ENCODE measurements at places on chromosomes 7 and 10.

DNA sequence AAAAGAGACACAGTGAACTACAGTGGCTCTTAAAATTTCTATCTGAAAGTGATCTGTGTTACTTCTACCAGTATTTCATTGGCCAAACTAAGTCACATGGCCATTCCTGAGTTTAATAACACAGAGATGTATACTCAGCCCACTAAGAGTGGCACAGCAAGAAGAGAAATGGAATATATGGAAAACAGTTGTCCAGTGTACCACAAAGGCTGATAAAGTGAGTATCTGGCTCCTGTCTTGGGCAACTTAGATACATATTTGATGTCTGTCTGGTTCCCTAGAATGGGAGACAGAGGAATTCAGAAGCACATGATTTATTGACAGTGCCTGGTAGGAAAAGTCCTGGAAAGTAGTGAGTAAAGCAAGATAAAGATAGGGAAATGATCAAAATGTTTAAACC lies 10.1 kb upstream of the PON1 start:
- no peak for DNase-seq

DNA sequence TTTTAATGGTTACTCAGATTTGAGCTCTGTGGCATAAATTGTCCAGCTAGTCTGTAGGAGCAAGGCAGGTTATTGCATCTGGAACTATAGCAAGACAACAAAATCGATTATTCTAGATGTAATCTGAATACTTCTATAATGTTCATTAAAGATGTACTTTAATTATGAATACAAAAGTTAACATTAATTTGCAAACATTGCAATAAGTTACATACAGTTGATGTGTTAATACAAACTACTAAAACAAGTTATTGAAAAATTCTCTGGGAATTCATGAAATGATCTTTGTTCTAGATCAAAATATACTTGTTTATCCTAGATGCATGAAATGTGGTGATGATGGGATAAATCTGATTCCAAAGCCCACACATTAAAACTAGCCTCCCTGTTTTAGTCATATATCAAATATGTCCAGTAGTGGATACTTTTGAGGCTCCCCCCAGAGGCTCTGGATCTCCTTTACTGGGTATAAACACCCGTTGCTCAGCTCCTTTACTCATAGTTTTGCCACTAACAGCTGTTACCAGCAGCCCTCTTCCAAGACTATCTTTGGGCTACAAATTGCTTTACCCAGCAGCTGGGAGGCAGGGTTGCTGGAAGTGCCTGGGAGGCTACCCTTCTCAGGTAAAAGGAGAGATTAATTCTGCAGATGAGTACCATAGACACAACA lies 78.1 kb downstream of the ARL4A start:
- DNase-seq: no peak

- no peak for DNase-seq
These were observed 417 bp upstream of the HIF1AN start for GRCh38 chr10:100535338-100535714.

DNA sequence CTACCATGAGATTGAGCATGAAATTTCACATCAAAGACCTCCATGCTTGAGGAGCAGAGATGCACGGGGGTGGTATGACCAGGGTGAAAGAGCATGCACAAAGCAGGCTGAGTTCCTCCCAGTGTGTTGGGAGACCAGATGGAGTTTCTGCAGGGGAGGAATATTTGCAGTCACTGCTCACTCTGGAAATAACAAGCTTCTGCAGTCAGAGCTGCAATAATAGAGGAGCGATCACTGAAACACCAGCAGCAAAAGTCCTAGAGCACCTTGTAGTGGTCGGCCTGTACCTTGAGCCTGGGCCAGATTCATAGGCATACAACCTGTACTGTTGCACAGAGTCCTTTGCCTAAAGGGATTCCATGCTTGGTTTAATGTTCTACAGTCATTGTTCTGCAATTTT lies 184.5 kb upstream of the SP8 start:
- DNase-seq: no peak

- no peak for DNase-seq
These were observed 40.3 kb downstream of the PDGFA start for GRCh38 chr7:479115-479947.

DNA sequence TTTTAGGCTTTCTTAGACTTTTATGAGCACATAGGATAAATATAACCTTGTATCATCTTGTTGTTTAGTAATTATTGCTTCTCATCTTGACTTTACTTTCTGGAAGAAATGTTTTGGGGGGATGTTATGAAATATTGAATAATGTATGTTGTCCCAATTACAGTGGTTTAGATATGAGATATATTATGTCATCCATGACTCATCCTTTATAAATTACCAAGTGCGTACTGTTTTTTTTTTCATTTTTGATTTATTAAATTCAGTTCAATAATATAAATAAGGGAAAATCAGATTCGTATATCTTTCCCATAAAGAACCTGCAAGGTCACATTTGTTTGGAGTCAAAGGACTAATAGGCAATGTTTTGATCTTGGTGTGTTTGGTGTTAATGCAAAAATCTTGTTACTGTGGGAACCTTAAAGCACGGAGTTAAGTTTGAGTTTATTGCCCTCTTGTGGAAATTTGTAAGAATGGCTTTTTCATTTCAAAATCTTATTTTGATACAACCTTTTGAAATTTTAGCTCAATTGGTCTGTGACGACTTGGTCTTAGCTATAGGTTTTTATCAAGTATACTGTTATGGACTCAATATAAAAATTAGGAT lies 108.6 kb downstream of the SRI start:
- DNase-seq: no peak

- no peak for DNase-seq
These were observed 8.4 kb downstream of the PLXDC2 start for GRCh38 chr10:19824381-19825342.

DNA sequence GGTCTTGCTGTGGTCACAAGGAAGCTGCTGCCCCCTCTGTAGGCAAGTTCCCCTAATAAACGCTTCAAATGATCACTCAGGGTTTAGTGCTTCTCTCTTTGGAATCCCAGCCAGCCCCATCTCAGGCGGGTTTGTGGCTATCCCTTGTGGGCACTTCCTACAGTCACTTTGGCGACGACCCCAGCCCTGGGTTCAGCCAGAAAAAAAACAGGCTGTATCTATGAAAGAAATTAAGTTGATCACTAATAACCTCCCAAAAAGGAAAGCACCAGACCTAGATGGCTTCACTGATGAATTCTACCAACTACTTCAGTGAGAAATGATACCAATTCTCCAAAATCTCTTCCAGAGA lies 208.2 kb downstream of the MAD1L1 start:
- DNase-seq: no peak

Measured in esophagus squamous epithelium (tissue), 5 donors.